ENCODE measurements at places on chromosomes 13 and 19. TPM values are rescaled to one million over a fixed set of nuclear protein-coding genes. Genes with fewer than 3 reads are reported as not detected.

The TSHZ3 gene
- total RNA-seq, result 6.3 TPM

The CDADC1 gene
- 5.7 TPM for total RNA-seq

The ICAM4 gene
- total RNA-seq, result 2.6 TPM

The OR4F17 gene
- not detected for total RNA-seq

The FRY gene
- 59.0 TPM for total RNA-seq

The MUC16 gene
- not detected for total RNA-seq

The SULT2B1 gene
- not detected for total RNA-seq

The CFAP97D2 gene
- not detected for total RNA-seq

The ACER1 gene
- 0.52 TPM for total RNA-seq

The S1PR5 gene
- 1.6 TPM for total RNA-seq
